ENCODE measurements at places on chromosomes 11 and 22. TPM values are rescaled to one million over a fixed set of nuclear protein-coding genes. Genes with fewer than 3 reads are reported as not detected.

DNA sequence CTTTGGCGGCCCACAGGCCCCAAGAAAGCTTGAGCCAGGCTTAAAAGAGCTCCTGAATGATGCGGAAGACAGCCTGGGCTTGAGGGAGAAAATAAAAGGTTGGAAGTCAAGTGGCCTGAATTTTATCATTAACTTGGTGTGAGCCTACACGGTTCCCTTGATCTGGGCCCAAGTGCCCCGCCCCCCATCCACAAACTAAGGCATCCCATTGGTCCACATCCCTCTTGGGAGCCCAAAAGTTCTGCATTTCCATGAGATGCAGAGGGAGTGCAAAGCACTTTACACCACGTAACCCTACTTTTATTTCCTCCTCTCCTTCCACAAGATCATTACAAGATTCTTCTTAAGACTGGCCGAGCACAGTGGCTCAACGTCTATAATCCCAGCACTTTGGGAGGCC, 22.2 kb downstream of the LARGE1 start:
- no peak overlapping the region for H3K27ac ChIP-seq
- H3K27me3 ChIP-seq: no peaks in the 10 kb centered on the region
- H3K36me3 ChIP-seq: no peaks in the 10 kb centered on the region

DNA sequence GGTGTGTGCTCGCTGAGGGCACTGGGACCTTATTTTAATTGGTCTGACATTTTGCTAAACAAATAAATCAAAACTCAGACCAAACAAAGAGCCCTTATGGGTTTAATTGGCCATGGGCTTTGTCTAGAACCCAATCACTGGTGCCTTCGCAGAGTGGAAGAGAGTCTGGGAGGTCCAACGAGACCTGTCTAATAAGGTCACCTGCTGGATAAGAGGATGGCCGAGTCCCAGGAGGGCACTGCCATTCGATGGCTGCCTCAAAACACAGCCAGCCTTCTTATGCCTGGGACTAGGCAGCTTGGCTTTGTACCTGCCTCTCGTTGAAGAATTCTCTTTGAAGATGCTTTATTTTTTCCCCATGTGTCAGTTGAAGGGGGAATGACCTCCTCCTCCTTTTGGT, 171.1 kb downstream of the CEP164 start:
- H3K4me1 ChIP-seq: no peaks in the 10 kb centered on the region
- H3K4me3 ChIP-seq: no peak overlapping the region
- H3K27me3 ChIP-seq: no peaks in the 10 kb centered on the region
- no peaks in the 10 kb centered on the region for H3K36me3 ChIP-seq
- no peak for DNase-seq

GRCh38 chr22:44928136-44928463, 81.7 kb downstream of the PHF21B start:
- no peak overlapping the region for H3K4me3 ChIP-seq
- H3K36me3 ChIP-seq: no peaks in the 10 kb centered on the region
- no peaks in the 10 kb centered on the region for H3K4me1 ChIP-seq
- H3K27ac ChIP-seq: no peak overlapping the region
- DNase-seq: no peak
- H3K27me3 ChIP-seq: no peaks in the 10 kb centered on the region

DNA sequence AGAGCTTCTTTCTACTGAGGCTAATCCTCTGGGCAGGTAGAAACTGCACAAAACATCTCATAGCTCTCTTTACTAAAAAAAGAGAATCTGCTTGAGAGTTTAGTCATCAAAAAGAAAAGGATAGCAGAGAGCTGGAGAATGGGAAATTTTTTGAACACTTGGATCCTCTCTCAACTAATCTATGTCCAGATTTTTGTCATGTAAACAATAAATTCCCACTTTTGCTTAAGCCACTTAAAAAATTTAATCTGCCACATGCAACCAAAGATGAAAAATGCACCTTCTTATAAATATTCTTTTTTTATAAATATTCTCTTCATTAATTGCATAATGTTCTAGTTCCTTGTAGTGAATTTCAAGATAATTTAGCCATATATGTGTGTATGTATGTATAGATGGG, 10.5 kb downstream of the OR5D16 start:
- no peaks in the 10 kb centered on the region for H3K36me3 ChIP-seq
- no peak for DNase-seq
- no peaks in the 10 kb centered on the region for H3K27me3 ChIP-seq

The TMEM191B gene
- not detected for total RNA-seq
